Vagina (tissue), 2 donors: ENCODE measurements at places on chromosomes 16 and 17.

DNA sequence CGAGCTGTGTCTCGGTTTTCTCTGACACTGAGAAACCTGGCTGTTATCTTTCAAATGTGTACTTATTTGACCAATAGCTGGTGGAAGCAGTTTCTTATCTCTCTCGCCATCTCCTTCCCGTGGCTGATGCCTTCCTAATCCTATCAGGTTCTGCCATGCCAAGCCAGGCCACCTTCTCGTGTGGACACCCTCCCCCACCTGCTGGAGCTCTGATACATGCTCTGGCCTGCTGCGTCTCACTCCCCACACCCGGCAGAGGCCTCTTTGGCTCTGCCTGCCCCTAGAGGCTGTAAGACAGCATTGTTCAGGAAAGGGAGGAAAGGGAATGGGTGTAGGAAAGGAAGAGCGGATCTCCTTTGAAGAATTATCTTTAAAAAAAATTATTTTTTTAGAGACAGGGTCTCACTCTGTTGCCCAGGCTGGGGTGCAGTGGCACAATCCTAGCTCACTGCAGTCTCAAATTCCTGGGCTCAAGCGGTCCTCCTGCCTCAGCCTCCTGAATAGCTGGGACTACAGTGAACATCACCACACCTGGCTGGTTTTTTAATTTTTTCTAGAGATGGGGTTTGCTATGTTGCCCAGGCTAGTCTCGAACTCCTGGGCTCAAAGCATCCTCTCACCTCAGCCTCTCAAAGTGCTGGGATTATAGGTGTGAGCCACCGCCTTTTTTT, 7.5 kb upstream of the ARMC5 start:
- DNase-seq: no peak

DNA sequence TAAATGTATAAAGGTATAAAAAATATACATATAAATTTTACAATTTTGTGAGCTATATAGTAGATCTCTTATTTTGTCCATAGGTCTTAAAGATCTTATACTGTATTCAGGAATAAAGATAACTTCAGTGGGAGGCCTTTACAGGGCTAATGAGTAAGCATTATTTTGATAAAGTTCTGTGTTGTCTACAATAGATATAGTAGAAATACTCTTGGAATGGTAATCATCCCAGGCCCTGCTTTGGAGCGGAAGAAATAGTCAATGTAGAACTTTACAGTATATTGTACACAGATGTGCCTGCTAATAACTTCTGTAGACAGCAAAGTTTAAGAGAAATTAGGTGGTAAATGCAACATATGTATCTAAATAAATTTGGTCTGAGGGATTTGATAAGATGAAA, 42.6 kb downstream of the TENT4B start:
- DNase-seq: no peak

DNA sequence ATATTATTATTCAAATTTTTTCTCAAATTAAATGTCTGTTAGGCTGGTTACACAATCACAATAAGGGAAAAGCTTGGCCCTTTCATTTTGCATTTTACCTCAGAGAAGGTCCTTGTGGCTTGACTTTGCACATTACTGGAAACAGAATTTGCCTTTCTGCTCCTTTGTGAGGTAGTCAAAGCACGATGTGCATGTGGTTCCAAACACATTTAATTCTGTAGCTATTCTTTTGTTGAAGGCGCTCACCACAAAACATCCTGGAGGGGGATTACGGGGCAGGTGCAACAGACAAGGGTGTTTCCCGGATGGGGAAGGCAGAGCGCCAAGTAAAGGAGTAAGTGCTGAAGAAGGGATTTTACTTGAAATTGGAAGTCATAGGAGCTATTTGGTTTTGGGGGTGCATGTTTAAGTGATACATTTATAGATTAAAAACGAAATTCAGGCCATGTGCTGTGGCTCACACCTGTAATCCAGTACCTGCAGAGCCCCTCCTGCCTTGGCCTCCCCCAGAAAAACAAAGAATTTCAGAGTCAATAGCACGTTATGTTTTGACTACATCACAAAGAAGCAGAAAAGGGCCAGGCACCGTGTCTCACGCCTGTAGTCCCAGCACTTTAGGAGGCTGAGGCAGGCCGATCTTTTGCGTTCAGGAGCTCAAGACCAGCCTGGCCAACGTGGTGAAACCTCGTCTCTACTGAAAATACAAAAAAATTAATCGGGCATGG, 31.2 kb upstream of the TENT4B start:
- no peak for DNase-seq

DNA sequence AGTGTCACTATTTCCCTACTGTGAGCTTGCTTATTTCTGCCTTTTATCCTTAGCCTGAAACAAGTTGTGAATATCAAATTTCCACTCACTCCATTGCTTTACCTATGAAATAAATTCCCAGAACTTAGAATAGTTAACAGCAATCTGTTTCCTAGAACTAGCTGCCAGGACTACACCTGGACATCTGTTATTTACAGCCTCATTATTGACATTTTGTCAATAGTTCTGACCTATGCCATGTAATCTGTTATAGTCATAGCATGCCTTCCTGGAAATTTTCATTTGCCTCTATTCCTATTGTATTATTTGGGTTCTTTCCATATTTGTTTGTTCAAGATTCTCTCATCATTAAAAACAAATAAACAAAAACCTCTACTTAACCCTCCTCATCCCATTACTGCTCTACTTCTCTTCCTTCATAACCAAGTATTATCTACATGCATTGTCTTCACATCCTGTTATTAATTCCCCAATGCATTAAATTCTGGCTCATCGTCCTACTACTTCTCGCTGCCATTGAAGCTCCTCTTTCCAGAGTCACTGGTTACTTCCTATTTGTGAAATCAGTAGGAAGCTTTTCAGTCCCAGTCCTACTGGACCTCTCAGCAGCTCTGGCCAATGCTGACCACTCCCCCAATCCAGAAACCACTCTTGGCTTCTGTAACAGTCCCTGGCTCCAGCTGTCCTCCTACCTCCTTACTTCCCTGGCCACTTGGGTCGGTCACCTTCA, 55.3 kb downstream of the PIGL start:
- no peak for DNase-seq

GRCh38 chr17:30031214-30031869, 85.3 kb upstream of the NSRP1 start:
- DNase-seq: no peak

- DNase-seq: no peak
Observed at GRCh38 chr17:77242118-77242851, 101.5 kb downstream of the SEC14L1 start.

GRCh38 chr16:78396673-78397072, 297.2 kb downstream of the WWOX start:
- no peak for DNase-seq

- no peak for DNase-seq
Observed at GRCh38 chr17:57819285-57819684, 30.6 kb downstream of the MRPS23 start.

DNA sequence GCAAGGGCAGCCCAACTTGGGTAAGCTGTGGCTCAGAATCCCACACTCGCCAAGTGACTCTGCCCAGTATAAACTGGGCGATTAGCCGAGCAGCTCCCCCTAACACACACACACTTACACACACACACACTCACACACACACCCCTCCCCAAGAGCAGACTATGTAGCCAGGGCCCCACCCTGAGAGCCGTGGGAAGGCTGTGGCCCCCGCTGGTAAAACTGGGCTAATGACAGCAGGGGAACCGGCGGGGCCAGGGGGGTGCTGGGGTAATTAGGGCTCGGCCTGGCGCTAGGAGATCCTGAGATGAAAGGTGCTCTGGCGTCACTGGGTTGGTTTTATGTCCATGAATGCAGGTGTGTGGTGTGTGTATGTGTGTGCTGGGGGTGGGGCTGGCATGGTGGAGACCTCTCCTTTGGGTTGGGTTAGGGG, 1.1 kb upstream of the THRA start:
- DNase-seq: no peak

GRCh38 chr16:46568472-46569230, 52.5 kb downstream of the SHCBP1 start:
- no peak for DNase-seq

- no peak for DNase-seq
Observed at GRCh38 chr17:75773808-75774470, 8.9 kb upstream of the GALK1 start.

DNA sequence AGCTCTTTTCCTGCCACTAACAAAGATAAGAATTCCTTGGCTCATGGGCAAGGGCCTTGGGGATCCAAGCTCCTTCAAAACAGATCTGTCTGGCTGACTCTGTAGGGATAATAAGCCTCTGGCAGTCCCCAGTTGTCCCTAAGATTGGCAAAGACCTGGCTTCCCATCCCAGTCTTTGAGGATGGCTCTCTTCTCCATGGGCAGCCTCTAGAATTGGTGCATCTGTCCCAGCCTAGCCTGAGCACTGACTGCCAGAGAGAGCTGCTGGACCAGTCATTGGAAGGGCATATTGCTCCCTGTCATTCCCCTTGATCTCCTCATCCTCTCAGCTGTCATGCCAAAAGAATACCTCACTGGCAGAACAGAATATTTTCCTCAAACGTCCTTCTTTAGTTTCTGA, 13.2 kb upstream of the CUEDC1 start:
- peak; percentile 58 for DNase-seq

DNA sequence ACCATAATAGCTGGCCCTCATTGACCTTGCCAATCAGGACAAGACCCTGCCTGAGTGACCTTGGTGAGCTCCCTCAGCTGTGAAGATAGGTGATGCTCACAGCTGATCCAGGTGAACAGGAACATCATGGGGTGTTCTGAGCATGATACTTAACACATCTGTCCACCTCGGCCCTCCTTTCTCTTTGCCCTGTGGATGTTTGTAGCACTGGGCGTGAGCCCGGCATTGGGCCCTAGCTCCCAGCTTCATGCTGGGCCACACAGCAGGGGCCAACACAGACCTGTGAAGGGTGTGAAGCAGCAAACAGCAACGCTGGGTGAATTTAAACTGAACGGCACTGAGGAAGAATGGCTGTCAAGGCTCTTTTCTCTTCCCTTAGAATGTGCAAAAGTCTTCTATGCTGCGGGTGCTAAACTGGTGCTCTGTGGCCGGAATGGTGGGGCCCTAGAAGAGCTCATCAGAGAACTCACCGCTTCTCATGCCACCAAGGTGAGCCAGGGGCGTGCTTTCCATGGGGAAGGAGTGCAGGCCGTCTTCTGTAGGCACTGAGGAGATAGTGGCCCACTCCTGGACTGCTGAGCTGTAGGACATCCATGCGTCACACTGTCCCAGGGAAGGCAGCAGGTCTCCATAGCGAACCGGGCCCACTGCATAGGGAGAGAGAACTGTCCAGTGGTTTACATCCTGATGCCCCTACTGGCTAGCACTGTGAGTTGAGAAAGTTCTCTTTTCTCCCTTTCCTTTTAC, 35.9 kb downstream of the TMEM11 start:
- DNase-seq: peak; percentile 77

- DNase-seq: no peak
Observed at GRCh38 chr16:50584033-50584722, 36.0 kb downstream of the NKD1 start.

- DNase-seq: no peak
Observed at GRCh38 chr17:14067347-14067746, 2.0 kb upstream of the COX10 start.

GRCh38 chr16:81560979-81561657, 116.5 kb downstream of the CMIP start:
- DNase-seq: no peak

DNA sequence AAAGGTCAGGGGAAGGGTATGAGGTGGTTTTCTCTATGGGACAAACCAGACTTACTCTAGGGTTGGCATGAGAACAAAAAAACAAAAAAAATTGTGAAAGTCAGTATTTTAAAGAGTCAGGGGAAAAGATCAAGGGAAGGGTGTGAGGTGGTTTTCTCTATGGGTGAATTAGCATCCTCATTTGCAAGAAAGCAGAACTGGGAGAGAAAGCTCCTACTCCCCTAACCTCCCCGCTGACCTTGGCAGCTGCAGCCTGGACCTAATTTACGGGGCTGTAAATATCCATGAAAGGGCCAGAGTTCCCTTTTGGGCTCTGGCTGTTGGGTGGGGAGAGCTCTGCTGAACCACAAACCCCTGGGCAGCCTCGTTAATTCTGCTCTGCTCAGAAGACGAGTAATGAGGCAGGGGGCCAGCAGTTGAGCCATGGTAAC, 10.6 kb downstream of the RHBDL3 start:
- no peak for DNase-seq

DNA sequence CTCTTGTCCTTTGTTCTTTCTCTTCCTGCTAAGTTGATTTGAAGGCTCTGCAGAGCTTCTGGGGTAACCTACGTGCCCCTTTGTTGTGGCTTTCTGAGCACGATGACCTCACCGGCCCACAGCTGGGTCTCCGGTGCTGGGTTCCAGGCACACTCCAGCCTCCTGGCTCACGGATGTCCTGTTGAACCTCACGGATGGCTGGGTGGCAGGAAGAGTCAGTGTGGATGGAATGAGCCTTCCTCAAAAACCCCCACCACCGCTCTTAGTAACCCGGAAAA, 116.0 kb downstream of the SOCS1 start:
- DNase-seq: no peak

GRCh38 chr17:8944748-8945147, 20.8 kb downstream of the PIK3R5 start:
- DNase-seq: no peak

- no peak for DNase-seq
Observed at GRCh38 chr16:80034948-80035663, 434.6 kb upstream of the MAF start.

- DNase-seq: no peak
Observed at GRCh38 chr16:1768061-1768766, 3.1 kb downstream of the NME3 start.

- DNase-seq: no peak
Observed at GRCh38 chr16:1785846-1786170, 3.0 kb downstream of the NUBP2 start.

DNA sequence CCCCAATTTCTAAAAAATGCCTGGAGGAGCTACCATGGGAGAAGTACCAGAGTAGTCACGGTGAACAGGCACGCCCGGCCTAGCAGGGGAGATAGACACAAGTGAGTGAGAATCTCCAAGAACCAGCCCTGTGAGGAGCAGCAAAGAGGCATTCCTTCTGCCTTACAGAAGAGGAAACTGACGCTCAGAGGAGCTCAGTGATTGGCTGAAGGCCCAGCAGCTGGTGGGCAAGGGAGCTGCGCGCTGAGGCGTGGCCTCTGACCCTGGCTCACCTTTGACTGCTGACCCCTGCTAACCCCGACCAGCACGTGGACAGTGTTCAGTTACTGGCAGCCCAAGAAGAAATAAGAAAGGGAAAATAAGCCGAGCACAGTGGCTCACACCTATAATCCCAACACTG, 1.8 kb downstream of the C16orf96 start:
- no peak for DNase-seq

DNA sequence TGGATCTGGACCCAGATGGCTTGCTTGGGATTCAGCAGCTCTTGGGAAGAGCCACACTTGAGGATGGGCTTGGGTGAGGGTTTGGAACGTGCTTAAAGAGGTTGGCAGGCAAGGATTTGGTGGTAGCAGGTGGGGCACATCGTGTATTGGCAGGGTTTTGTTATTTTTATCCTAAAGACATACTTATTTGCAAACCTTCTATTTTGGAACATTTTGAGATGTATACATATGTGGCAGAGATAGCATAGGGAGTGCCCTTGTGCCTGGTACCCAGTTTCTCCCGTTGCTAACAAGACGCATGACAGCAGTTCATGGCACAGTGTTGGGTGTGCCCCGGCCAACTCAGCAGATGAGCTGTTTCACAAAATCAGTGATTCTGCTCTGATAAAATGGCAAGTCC, 9.1 kb downstream of the BANP start:
- DNase-seq: no peak
